ENCODE measurements at places on chromosomes 2 and 18. TPM values are rescaled to one million over a fixed set of nuclear protein-coding genes. Genes with fewer than 3 reads are reported as not detected.

HOXD8 gene
- not detected for total RNA-seq

TNFRSF11A gene
- 0.41 TPM for total RNA-seq

SCN9A gene
- not detected for total RNA-seq

LOXHD1 gene
- not detected for total RNA-seq

TMEM17 gene
- total RNA-seq = not detected

GEN1 gene
- 111 TPM for total RNA-seq

FOXI3 gene
- total RNA-seq = not detected

ADCYAP1 gene
- not detected for total RNA-seq

PRSS56 gene
- not detected for total RNA-seq

TRIM54 gene
- not detected for total RNA-seq

STEAP3 gene
- 1.1 TPM for total RNA-seq

DSG1 gene
- not detected for total RNA-seq

LIMS2 gene
- total RNA-seq = 4.2 TPM

IL36A gene
- not detected for total RNA-seq

ITSN2 gene
- total RNA-seq = 200 TPM

FSIP2 gene
- 0.54 TPM for total RNA-seq

THAP4 gene
- 29.9 TPM for total RNA-seq

GAD1 gene
- total RNA-seq = not detected

RAB27B gene
- 0.07 TPM for total RNA-seq

USP34 gene
- 311 TPM for total RNA-seq
